ENCODE measurements at places on chromosomes 5 and 9.

DNA sequence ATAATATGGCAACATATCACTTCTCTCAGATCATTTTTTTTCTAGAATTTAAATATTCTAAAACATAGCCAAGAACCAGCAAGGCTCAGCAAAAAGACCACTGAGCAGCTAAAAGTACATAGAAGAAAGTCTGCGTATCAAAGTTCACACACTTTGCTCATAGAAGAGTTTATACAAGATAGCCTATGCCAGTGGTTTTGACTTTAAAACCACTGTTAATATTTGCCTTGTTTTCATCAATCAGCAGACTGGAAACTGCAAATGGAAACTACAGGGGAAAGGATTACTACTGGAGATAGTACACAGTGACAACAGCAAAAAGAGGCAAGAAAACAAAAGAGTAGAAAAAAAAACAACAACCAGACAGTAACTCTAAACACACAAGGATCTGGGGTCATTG is 483.3 kb downstream of the ZSWIM6 start:
- DNase-seq: no peak

DNA sequence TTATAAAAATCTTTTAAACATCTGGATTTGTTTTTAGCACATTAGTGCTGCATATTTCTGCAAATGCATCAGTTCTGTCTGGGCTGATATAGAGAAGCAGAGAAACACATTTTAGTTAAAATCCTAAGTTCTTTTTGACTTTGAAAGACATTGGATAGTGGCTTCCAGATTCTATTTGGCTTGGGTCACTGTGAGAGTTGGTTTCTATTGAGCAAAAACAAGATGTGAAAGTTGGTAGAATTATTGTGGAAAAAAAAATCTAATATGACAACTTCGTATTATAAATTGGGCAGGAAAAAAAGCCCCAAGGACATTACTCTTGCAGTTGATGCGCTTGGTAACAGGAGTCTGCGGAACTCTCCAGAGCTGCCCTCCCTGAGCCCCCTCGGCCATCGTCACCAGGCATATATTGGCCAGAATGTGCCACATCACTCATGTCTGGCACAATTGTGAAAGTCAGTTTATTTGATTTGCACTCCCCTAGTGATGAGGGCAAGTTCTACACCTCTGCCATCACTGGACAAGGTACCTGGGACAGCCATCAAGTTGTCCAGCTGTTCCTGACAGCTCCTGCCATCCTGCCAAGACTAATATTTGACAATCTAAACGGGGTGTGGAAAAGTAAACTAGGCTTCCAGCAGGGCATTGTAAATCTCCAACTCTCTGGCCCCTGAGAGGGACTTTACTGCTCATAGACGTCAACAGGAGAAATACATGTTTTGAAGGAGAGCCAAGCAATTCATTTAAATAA is 334.5 kb downstream of the TENT4A start:
- DNase-seq: no peak

- no peak for DNase-seq
Observed at GRCh38 chr5:77218263-77218662, 7.8 kb downstream of the PDE8B start.

GRCh38 chr5:14742498-14742897 is 78.0 kb downstream of the OTULIN start:
- no peak for DNase-seq

DNA sequence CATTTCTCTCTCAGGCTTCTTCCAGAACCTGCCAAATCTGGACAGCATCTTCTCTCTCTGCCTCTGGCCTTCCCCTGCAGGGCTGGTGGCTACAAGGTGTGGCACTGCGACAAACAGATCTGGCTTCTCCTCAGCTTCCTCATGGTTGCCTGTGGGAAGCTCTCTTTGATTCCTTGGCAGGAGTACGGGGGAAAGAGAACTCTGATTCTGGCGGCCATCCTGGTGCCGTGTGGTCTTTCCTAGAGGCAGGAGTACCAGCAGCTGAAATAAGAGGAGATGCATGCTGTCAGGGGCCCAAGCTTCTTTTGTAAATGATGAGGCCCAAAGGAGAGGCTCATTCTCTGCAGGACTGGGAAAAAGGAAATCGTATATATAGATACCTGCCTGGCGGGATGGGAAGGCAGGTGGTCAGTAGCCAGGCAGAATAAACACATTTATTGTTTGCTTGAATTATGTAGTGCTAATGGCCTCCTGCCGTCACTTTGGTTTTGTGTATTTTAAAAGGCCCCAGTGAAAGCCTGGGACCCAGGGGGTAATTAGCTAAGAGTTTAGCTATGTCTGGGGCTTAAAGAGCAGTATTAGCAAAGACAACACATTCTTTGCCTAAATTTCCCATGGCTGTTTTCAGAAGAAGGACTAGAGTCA is at the start of gene CER1:
CER1 (minus strand) TSS at position 343 of the 645 bp plus-strand sequence; CDS start at position 282, 61 bp downstream.
- no peak for DNase-seq

DNA sequence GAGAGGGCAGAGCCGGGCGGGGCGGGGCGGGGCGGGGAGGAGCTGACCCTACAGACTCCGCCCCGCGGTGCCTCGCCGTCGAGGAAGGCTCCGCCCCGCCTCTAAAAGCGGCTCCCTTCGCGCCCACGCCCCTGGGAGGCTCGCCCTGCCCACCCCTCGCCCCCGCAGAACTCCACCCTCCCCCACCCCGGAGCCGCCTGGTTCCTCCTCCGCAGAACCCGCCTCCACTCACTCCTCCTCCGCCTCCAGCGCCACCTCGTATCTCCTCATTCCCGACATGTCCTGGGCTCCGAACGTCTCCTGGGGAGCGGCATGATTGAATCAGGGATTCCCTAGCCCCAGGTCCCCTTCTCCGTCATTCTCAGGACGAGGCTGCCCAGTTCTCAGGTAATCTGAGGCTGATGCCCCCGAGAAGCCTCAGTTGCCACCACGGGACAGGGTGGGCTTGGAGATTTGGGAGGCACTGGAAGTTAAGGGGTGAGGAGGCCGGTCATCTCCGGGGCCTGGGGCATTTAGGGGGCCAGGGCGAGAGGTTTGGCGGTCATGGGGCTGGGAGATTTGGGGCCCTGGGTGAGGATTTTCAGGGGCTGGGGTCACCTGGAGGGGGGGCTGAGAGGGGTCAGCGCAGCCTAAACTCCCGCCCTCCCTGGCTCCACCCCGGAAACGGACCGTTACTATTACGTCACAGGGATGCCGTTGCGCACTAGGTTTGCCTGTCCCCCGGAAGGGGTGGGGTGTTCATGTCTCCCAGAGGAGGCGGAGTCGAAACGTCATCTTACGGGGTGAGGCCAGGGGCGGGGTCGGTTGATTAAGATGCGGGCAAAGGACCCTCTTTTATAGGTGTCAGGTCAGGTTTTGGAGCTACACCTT is 3.2 kb upstream of the CCL27 start:
- peak; percentile 91 for DNase-seq

DNA sequence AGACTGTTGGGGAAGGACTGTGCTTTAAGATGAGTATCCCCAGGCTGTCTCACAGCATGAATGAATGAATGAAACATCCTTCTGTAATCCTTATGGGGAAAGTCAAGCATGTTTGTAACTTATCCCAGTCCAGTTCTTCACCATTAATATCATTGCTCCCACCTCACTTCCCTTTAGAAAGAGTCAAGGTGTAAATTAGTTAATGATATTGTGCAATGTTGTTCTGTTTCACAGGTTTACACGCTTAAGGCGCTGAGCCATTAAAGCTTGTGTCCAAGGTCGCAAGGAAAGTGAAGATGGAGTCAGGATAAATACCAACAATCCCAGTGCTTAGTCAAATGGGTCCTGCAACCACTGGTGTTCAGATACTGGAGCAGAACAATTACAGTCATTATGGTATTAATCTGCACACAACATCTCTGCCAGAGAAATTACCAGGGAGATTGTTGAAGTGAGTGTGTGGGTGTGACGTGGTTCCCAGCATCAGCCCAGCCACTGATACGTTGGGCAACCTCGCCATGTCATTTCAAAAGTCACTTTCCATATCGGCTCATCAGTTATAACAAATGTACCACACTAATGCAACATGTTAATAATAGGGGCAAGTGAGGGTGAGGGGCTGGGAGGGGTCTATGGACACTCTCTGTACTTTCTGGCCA is 1.5 kb upstream of the MYO10 start:
- DNase-seq: no peak

GRCh38 chr5:124839371-124839998 is 93.0 kb upstream of the ZNF608 start:
- peak; percentile 38 for DNase-seq

DNA sequence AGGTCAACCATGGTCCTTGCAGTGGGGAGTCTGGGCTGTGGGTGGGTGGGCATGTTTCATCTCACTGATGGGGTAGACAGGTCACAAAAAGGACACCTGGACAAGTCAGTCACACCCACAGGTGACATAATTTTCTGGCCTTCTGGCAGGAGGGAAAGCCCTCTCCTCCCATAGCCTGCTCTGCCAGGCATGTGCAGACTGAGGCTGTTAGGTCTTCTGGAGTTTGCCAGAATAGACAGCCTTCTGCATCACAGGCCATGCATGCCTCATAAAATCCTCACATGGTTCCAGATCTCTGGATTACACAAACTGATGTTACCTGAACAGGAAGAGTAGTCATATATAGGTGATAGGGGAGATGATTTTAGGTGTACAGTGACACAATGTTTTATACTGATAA is 49.1 kb downstream of the ARHGAP26 start:
- no peak for DNase-seq

GRCh38 chr5:109328626-109329025 is 81.1 kb downstream of the PJA2 start:
- no peak for DNase-seq

DNA sequence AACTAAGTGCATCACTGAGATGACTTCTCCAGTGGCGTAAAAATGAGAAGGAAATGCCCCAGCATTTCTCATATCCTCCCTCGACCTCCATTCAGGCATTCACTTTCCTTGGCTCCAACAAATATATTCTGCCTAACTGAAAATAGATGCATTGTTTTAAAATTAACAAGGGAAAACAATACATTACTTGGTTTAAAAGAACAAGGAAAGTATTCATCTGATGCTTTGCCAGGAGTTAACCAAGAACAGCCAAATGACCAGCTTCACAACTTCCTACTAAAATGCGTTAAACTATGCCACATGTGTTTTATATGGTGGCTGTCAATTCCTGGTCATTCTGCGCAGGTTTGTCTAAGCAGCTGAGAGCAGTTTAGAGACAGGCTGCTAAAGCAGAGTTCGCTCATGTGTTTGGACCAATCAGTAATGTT is 121.4 kb downstream of the GNAQ start:
- DNase-seq: no peak

DNA sequence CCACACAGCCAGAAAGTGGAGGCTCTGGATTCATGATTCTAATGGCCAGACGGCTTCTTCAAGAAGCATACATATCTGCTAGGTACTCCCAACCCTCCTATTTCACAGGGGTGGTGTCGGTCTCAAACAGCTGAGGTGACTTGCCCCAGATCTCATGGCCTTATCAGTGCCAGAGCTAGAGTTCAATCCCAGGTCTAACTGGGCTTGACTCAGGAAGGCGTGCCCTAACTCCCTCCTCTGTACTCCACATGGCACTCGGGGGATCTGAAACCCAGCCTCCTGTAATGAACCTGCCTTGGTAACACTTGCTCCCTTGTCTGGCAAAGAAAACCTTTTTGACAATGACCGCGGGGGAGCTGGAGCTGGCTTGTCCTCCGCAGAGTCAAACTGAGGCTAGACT is 2.1 kb downstream of the QRFP start:
- no peak for DNase-seq

- no peak for DNase-seq
Observed at GRCh38 chr9:89999176-89999533, 394.3 kb downstream of the GADD45G start.

DNA sequence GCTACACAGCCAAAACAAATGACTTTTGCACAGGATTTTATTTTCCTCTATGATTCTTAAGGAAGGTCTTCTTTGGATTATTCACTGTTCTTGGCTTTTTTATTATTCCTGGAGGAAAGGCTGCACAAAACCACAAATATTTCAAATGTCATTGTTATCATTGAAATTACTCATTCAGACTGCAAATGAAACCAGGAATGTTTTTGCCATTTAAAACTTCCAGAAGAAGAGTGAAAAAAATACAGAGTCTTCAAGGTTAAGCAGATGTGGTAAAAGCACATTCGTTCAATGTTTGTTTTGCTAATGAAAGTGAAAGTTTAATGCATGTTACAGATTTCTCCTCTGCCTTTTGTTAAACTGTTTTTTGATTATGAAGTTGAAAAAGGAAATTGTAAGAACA is 238.2 kb downstream of the TLE4 start:
- no peak for DNase-seq

GRCh38 chr9:107270082-107270481 is 13.0 kb upstream of the RAD23B start:
- DNase-seq: no peak

DNA sequence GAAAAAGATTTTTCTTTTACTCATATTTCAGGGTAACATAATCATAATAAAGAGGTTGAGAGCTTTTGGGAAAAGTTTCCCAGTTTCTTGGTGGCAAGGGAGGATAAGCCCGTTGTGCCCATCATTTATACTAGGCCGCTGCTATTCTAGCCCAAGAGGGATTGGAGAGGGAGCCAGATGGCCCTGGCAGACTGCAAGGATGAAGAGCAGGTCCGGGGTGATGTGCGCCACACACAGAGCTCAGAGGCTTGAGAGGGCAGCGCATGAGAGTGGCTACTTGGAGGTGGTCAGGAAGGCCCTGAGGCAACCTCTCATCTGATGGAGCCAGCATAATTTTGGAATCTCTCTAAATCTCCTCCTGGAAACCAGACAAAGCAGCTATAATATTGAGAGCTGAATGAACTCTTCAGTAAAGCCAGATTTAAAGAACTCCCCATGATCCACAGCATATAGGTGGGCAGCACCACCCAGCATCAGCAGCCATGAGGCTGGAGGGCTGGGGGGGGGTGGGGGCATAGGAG is 110.1 kb downstream of the MED27 start:
- DNase-seq: no peak

GRCh38 chr5:154506049-154506715 is 28.2 kb upstream of the HAND1 start:
- DNase-seq: no peak
